ENCODE measurements at places on chromosomes 7 and 10.

DNA sequence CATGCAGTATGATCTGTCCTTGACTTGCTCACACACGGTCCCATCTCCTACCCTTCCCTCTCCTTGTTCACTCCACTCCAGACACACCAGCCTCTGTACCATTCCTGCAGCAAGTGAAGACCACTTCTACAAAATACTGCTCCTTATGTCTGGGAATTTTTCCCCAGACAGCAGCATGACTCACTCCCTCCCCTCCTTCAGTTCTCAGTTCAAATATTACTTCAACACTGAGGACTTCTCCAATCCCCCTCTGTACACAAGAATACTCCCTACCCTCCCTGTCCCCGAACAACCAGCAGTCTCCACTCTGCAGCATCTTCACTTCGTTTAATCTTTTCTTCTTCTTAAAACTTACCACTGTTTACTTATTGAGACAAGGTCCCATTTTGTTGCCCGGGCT lies 474.0 kb downstream of the GPAM start:
- DNase-seq = no peak

DNA sequence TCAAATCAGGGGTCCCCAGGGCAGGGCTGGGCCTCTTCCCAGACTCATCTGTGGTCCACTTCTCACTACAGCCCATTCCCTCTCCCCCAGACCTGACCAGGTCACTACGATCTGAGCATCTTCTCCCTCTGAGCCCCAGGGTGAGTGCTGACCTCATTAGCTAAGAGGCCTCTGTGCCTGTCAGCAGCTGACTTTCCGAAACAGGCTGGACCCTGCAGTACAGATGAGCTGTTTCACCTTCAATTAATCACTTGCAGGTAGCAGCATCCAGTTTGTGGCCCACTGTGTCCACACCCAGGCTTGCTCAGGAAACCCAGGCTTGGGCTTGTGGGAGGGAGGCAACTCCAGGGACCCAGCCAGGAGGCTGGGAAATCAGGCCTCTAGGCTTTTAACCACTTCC lies 24.3 kb downstream of the SRRM3 start:
- no peak for DNase-seq

DNA sequence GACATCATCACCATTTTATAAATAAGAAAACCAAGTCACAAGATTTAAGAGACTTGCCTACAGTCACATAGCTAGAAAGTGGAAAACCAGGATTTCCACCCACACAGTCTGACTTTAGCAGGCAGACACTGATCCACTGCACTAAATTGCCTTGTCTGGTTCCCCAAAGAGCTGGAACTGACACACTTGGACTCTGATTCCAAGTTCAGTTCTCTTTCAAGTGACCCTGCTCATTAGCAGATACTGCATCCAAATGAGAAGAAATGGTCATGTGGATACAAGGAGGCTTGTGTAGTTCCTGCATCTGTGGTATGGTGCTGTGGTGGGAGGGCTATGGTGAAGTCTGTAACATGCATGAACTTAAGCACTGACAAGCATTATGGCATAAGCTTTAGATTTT lies 180.1 kb upstream of the MKLN1 start:
- no peak for DNase-seq

GRCh38 chr10:12179606-12180170 lies 16.0 kb downstream of the NUDT5 start:
- DNase-seq = no peak

DNA sequence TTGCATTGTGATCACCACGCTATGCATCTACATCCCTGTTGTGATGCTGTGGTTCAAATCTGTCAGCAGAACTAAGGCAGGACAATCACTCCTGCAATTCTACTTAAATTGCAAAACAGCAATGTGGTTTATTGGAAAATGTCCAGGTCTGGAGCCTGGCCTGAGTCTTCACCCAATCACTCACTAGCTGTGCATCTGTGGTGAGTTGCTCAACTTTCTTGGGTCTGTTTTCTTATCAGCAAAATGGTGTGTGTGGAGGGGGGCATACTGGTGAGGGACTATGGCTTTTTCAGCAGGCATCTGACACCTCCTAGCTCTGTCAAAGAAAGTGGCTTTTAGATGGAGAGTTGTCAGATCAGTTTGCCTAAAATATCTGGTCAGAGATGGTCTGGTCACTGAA lies 108.3 kb upstream of the FEZF1 start:
- no peak for DNase-seq

GRCh38 chr10:24209432-24209771 lies 464 bp downstream of the KIAA1217 start:
- DNase-seq = no peak
